GM12891 (cell line): ENCODE measurements at places on chromosomes 12 and 14.

DNA sequence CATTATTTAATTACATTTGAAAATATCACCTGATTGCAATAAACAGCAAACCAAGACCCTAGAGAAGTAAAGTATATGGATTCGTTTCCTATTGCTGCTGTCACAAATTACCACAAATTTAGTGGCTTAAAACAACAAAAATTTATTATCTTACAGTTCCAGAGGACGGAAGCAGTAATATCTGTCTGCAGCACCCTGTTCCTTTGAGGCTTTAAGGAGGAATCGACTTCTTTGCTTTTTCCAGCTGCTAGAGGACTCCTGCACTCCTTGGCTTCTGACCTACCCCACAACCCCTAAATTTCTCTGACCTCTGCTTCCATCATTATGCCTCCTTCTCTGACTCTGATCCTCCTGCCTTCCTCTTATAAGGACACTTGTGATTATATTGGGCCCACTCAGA lies 23.8 kb upstream of the PPM1A start:
- no peak for DNase-seq

GRCh38 chr14:64488590-64489099 lies 15.0 kb downstream of the ZBTB25 start:
- no peak for DNase-seq

DNA sequence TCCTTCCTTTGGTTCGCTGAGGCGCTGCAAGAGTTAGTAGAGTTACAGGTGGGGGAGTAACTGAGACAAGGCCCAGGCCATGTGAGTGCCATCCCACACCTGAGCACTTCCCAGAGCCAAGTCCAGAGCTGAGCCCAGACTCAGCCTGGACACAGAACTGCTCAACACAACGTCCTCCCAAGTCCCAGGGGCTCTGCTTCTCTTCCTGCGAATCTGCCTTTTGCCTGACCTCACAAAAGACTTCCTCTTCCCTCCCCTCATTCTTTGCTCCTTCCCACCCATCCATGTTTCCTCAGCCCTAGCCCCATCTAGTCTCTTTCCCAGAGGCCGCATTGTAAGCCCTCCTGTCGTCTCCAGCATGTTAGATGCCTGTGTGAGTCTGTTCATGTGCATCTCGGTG lies 16.6 kb upstream of the MCRS1 start:
- DNase-seq: no peak

- DNase-seq: no peak
Observed at GRCh38 chr14:60485598-60486251, at the start of gene C14orf39. Gene C14orf39, minus strand, starts transcription at chr14:60486063. Its CDS starts 985 bp downstream, at chr14:60485078.

- DNase-seq: no peak
Observed at GRCh38 chr12:100020370-100020769, 35.6 kb upstream of the ANKS1B start.

DNA sequence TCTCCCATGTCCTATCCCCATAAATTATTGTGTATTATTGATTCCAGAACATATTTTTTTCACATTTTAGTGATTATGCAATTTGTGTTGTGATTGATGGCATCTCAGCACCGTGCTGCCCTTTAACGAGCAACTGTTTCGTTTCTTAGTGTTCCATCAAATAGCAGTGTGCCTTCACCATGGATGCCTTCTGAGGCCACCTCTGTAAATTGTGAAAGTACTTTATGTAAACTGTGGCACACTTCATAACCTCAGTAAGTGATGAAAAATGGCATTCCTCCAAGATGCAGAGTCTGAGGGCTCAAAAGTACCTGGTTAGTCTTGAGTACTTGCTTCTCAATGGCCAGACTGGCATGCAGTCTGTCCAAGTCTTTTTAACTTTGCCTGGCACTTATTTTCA lies 8.2 kb downstream of the CHST11 start:
- no peak for DNase-seq

DNA sequence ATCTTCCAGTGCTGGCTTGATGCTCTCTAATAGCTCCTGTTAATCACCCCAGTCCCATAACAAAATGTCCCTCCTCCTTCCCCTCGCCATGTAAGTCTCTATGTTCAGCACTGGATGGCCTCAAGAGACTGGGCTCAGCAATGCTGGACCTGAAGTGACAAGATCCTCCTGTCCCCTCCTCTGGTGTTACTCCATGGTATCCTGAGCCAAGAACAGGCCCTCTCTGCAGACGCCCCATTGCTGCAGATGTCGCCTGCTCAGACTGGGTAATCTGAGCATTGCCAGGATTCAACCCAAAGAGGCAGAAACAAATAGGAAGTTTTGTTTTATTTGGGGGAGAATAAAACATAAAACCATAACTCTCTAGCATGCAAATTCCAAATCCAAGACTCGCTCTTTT lies 149.7 kb downstream of the NTF3 start:
- DNase-seq: no peak

DNA sequence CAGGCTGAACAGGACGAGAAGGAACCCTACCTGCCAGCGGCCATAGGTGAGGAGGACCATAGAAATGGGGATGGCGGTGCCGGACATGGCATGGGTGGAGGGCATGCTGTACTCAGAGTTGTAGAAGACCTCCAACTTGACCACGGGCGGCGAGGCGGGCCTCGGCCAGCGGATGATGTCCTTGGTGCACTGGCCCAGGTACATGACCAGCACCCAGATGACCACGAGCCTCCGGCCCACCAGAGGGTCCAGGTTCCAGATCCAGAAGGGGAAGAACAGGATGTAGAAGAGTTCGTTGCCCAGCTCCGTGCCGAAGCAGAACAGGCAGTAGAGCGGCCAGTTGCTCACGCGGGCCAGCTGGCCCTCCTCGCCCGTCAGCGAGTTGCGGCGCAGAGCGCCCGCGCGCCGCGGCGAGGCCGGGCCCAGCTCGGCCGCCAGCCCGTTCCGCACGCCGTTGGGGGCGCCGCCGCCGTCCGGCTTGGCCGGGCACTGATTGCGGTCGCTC lies 582 bp downstream of the SGPP1 start:
- DNase-seq: no peak

DNA sequence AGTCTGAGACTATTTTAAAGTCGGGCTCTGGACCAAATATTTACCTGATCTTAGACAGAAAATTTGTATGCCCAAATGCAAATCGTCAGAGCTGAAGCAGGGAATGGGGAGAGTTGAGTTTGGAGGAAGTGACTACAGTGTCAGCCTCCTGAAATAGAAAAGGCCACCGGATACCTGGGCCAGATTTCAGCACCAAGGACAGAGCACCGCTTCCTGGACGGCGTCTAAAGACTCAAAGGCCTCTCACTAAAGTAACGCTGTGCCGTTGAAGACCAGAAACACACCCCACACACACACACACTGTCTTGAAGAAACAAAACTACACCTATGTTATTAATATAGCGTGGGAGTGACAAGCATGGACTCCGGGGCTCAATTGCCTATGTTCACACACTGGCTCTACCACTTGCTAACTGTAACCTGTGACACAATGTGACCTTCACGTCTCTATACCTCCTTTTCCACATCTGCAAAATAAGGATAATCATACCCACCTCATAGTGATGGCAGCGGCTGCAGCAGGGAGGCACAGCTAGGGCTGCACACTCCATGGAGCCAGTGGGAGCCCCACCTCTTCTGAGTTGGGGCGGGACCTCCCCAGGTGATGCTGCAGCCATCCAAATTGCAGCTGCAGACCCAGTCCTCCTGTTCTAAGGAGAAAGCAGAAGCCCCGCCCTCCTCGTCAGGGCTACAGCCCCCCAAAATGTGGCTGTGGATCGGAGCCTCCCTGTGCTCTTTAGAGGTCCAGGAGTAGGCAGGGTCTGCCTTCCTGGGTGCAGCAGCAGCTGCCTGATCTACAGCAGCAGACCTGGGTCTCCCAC lies 35.6 kb downstream of the KRT76 start:
- peak; percentile 39 for DNase-seq

GRCh38 chr12:75783093-75783877 lies 248.3 kb downstream of the PHLDA1 start:
- no peak for DNase-seq

- no peak for DNase-seq
Observed at GRCh38 chr14:23864259-23864658, 89.3 kb upstream of the DHRS4 start.

- no peak for DNase-seq
Observed at GRCh38 chr12:114506651-114507050, 100.7 kb upstream of the TBX5 start.

GRCh38 chr14:99904506-99904905 lies 111.3 kb downstream of the EML1 start:
- DNase-seq: no peak

DNA sequence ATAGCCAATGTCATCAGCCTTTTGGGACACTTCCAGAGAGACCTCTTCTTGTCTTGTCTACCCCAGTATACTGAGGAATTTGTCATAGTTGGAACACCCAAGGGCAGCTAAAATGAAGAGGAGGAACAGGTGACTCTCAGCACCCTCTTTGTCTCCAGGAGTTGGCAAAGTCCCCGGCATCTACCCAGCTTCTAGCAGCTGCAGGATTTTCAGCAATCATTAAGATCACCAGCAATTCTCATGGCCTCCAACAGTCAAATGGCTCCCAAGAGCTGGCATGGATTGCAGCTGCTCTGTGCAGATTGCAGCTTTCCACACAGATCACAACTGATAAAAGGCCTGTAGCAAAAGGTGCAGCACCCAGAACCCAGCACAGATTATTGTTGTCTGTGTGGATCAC lies 32.9 kb downstream of the RERGL start:
- no peak for DNase-seq

GRCh38 chr12:130831876-130832405 lies 7.1 kb downstream of the STX2 start:
- no peak for DNase-seq

DNA sequence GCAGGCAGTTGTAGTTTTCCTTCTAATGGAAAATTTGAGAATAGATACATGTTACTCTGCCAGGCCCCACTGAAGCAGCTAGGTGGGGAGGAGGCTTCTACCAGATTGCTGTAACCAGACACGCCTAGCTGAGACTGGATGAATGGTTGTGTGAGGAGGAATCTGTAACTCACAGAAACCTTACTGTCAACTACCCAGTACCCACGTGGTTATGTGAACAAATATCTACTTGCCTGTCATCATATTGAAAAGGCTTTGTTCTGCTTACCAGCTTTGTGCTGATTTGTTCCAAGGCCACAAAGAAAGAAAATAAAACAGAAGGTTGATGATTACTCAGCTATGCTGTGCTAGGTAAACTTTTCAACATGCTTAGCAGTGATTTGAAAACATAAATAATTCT lies 167.2 kb downstream of the CAPZA3 start:
- DNase-seq: no peak

DNA sequence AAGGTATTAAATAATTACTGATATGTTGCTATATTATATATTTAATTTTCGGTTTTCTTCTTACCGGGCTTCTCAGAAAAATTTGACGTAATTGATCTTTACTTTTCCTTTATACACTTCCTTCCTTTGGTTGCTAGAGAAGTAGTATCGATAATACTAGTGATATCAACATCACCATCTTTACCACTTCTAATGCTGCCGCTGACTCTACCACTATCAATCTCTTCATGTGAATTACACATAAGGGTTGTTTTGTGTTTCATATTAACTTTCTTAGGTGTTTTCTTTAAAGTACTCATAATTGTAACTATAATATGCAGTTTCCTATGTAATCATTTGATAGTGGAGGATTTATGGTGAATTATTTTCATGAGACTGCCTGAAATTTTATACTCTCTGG lies 30.9 kb upstream of the KLRF1 start:
- DNase-seq: no peak

DNA sequence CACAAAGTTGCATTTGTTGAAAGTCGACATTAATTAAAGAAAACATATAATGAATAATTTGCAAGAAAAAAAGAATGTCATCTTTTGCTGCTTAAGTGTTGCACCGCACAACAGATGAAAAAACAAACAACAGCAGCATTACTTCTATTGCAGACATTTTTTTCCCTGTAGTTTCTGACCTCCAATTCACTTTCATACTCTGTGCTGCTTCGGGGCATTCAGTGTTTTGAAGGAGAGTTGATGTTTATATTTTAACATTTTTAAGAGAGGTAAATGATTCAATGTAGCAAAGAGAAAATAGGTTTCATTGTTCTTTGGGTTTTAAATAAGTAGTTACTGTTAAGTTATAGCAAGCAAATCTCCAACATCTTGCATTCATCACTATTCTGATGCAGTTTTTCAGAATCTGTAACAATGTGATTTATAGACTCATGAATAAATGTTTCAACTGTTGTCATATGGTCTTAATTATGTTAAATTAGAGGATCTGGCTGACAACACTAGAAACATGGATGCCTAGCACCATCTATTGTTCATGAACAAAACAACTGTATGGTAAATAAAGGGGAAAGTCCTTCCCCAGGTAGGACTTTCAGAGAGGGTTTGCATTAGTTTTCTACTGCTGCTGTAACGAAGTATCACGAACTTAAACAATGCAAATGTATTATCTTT lies 168.1 kb downstream of the BCAT1 start:
- DNase-seq: no peak

DNA sequence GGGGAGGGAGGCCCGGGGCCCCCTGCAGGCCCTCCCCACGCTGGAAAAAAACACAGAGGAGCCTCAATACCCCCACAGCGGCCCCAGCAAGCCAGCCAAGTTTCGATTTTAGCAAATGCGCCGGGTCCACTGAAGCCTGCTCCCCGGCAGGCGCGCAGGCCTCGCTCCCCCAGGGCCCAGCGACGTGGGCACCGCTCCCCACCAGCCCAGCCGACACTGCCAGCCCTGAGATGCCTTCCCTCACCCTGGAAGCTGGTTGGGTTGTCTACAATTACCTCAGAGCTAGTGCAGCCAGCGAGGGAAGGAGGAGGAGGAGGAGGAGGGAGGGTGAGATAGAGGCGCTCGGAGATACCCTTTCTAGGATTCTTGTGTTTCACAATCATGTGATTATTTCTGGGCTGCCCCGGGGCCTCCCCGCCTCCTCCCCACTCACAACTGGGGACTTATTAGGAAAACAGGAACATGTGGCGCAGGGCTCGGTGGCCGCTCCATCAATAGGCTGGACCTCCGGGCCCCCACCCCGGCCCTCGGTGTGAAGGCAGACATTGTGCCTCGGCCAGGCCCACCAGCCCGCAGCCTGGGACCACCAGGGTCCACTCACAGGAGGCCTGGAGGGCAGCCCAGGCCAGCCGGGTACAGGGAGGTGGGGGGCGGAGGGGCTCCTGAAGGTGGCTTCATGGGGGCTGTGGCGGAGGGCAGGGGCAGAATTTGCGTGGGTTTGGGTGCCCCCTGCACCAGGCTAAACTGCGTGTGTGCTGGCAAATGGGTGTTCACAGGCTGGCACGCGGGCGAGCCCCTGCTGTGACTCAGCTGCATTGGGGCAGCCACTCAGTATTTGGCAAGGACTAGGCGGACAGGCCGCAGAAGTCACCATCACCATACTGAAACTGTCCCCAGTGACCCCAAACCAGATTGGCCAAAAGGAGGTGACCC lies 109.9 kb downstream of the NCOR2 start:
- DNase-seq: peak; percentile 64

DNA sequence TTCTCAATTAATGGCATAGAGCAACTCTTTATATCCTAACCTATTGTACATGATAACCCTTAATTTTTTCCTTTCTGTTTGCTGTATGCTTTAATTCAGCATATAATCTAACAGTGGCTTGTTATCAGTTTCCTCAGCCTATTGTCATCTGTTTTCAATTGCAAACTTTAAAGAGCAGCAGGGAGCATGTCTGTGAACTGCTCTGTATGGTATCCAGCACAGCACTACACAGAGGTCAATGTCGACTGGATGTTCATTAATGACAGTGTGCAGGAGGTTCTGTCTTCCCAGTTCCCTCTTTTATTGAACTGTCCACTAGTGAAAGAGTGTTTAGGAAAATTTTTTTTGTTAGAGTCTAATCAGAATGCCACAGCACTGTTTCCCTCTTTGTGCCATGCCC lies 609.1 kb downstream of the SOX5 start:
- DNase-seq: no peak

- DNase-seq: no peak
Observed at GRCh38 chr12:52385226-52385702, at the start of gene KRT84. Gene KRT84, minus strand, starts transcription at chr12:52385652. Its CDS starts 67 bp downstream, at chr12:52385585.

GRCh38 chr14:52240623-52241022 lies 26.9 kb upstream of the PTGDR start:
- DNase-seq: no peak
